ENCODE measurements at places on chromosomes 5 and 9.

GRCh38 chr5:143693651-143694252 is 118.2 kb upstream of the HMHB1 start:
- DNase-seq, result peak; percentile 1

GRCh38 chr9:14967450-14968321 is 57.5 kb upstream of the FREM1 start:
- no peak for DNase-seq

DNA sequence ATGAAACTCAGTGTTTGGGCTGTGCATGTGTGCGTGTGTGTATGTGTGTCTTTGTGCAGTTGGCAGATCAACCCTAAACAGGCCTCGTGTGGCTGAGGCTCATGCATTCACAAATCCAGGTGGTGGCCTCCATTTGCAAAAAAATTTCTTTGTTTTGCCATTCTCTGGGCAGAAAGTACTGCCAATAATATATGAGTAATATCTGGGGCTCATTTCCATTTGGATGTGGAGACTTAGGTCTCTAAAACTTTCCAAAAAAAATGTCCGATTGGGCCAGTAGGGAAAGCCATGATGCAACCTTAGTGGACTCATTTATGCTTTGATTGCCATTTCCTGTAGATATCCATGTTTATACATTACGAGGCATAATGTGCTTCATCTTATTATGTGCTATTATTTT is 77.9 kb upstream of the RPS23 start:
- no peak for DNase-seq

- no peak for DNase-seq
These were observed 19.7 kb downstream of the EEIG1 start for GRCh38 chr9:127961155-127961490.

- DNase-seq, result no peak
These were observed 111.7 kb downstream of the EDIL3 start for GRCh38 chr5:84272771-84273516.

DNA sequence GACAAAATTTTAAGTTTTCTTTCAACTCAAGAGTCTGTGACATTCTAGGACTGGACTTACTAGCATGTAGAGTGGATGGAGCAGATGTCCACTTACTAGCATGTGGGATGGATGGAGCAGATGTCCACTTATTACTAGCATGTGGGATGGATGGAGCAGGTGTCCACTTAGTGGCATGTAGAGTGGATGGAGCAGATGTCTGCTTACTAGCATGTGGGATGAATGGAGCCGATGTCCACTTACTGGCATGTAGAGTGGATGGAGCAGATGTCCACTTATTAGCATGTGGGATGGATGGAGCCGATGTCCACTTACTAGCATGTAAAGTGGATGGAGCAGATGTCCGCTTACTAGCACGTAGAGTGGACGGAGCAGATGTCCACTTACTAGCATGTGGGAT is 2.4 kb downstream of the SLC36A1 start:
- no peak for DNase-seq
